ENCODE measurements at places on chromosomes 2 and 18.

DNA sequence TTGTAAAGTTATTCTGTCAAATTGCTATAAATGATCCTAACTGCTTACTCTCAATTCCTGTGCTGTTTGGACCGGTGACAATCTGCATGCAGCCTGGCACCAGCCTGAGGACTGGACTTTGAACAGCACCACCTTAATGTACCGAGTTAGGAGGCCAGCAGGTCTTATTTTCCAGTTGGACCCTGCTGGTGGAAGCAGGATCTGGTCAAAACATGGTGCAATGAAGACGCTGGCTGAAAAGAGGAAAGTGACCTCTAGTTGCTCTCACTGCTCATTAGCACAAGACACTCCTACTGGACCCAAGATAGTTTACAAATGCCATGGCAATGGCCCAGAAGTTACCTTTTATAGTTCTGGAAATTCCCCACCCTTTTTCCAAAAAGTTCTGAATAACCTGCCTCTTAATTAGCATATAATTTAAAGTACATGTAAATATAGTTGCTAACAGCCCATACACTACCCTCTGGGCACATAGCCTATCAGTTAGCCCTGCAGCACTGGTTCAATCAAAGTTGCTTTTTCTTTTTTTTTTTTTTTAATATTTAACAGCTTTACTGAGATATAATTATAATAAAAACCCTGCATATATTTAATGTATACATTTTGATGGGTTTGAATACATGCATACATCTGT lies 35.8 kb downstream of the RBKS start:
- no peak for DNase-seq

GRCh38 chr2:130842770-130843169 lies 6.1 kb downstream of the ARHGEF4 start:
- no peak for DNase-seq

DNA sequence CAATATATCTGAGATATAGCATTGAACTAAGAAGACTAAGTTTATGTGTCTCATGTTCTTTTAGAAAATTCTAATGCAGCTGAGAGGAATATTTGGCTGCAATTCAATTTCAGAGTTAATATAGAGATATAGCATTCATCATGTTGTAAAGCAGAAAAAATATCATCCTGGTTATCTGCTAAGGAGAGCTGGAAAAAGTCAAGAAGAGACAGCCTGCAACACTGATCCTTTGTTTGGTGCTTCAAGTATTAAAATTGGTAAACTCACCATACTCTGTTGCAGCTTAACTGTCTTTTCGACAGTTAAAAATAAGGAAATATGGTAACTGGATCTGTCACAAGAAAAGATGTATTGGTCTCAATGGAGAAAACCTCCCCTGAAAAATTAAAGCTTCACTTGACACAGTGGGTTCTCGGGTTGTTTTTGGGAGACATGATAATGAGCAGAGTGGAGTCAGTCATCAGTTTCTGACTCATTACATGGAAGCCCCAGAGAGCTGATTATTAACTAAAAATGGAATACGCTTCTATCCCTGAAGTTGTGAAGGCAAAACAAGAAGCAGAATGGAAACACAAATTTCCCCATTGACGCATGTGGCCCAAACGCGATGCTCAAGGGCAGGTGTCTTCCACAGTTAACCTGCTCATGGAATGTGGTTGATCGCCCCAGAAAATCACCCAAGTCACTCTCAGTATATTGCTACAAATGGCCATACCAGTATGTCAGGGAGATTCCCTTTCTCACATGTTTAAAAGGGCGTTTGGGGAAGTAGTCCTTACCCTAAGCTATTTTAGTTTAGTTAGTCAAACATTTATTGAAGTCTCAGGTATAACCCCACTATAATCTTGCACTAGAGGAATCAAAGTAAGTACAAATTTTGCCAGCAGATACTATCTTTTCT lies 8.2 kb downstream of the BCL2 start:
- DNase-seq: no peak

- DNase-seq: no peak
Measured at GRCh38 chr2:38824906-38825305, 46.9 kb downstream of the GEMIN6 start.

Measured in GM04503 (cell line).